Hippocampal formation (tissue), 2 donors: ENCODE measurements at places on chromosomes 2 and 18.

DNA sequence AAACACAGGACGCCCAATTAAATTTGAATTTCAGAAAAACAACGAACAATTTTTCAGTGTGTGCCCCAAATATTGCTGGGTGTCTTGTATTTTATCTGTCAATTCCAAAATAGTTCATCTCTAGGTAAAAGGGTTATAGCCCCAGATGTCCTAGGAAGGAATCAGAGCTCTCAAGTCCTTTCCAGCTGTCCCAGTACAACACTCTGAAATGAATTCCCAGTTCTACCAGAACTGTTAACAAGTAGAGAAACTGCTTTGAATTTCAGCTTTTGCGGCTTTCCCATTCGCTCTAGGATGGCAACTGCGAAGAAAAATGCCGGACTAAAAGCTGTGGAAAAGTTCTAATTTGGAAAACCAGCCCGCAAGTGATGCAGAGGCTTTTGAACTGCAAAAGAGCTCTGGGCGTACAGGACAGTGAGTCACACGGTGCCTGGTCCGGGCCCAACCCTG lies 497 bp upstream of the GIGYF2 start:
- no peak for DNase-seq

GRCh38 chr2:239669181-239669898 lies 268.5 kb upstream of the HDAC4 start:
- no peak for DNase-seq

DNA sequence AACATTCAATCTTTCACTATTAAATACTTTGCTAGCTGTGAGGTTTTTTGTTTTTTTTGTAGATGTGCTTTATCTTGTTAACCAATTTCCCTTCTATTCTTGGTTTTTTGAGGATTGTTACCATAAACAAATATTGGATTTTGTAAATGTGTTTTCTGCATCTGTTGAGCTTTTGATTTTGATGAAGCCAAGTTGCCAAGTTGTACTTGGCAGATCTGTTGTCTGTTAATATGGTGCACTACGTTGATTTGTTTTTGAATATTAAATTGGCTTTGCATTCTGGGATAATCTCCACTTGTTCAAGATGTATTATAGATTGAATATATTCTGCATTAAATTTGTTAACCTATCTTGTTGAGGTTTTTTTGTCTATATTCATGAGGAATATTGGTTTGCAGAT lies 114.6 kb downstream of the VWA3B start:
- DNase-seq = no peak

DNA sequence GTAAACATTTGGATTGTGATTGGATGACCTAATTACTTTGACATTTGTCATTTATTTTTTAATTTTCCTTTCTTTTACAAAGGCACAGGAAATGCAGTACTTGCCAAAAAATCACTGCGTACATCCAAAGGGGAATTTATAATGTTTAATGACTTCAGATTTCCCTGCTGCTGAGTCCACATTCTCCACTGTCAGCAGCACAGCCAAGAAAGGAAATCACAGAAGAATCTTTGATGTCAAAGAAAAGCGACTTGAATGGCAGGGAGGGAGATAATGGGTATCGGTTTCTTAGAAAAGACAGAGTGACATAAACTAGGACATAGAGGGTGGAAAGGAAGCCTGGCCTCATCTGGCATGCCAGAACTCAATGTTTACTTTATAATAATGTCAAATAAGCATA lies 41.4 kb upstream of the COPS8 start:
- no peak for DNase-seq

- DNase-seq = no peak
Measured at GRCh38 chr2:9910699-9911098, 40.8 kb upstream of the GRHL1 start.

GRCh38 chr2:120230515-120231471 lies 7.6 kb upstream of the TMEM185B start:
- DNase-seq = no peak

GRCh38 chr2:10414591-10414990 lies 33.5 kb downstream of the ODC1 start:
- no peak for DNase-seq
